Kidney (tissue), 22 donors: ENCODE measurements at places on chromosomes 7 and 10. TPM values are rescaled to one million over a fixed set of nuclear protein-coding genes. Genes with fewer than 3 reads are reported as not detected.

GRCh38 chr10:48455392-48456151 lies 149.1 kb downstream of the MAPK8 start:
- no peak for DNase-seq

Gene BTBD16
- total RNA-seq = 1.2 TPM

GRCh38 chr7:23475576-23475839 lies 5.2 kb upstream of the IGF2BP3 start:
- no peak for DNase-seq

Gene CYP26A1
- total RNA-seq = 0.22 TPM

Gene PTPN20
- 1.9 TPM for total RNA-seq

Gene TFPI2
- total RNA-seq = 42.5 TPM

GRCh38 chr10:86073199-86073977 lies 293.2 kb downstream of the GRID1 start:
- DNase-seq = peak; percentile 6

Gene RHEB
- total RNA-seq = 92.7 TPM

DNA sequence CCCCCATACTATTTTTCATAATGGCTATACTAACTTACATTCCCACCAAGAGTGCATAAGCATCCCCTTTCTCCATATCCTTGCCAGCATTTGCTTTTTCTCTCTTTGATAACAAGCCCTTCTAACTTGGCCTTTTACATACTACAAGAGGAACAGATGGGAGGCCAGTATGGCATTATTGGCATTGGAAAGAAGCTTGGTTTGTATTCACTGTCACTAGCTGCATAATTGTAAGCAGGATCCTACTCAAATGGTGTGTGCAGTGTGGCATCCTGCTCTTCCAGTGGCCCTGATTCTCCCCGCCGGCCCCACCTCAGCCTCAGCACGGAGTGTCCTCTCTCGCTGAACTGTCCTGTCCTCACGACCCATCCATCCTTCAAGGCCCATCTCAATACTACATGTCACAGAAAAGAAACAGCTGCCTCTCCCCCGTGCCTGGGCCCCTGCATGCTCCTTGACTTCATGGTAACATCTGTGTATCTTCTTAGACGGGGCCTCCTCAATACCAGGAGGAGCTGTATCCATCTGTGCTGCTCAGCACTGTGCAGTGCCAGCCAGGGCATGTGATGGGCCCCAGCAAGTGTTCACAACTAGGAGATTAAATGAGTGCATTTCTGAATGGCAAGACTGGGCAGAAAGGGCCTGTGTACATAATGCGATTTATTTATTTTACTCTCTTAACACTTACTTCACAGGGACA lies 205.2 kb downstream of the COBL start:
- DNase-seq = no peak
